ENCODE measurements at places on chromosomes 6 and 20. TPM values are rescaled to one million over a fixed set of nuclear protein-coding genes. Genes with fewer than 3 reads are reported as not detected.

- DNase-seq, result peak; percentile 55
- no peaks in the 10 kb centered on the region for H3K27me3 ChIP-seq
- no peak overlapping the region for H3K4me3 ChIP-seq
- H3K36me3 ChIP-seq, result no peaks in the 10 kb centered on the region
- H3K4me1 ChIP-seq, result peaks cover 8% of the 10 kb centered on the region
- no peak overlapping the region for H3K27ac ChIP-seq
These were observed 94.1 kb downstream of the CDH22 start for GRCh38 chr20:46213946-46214823.

DNA sequence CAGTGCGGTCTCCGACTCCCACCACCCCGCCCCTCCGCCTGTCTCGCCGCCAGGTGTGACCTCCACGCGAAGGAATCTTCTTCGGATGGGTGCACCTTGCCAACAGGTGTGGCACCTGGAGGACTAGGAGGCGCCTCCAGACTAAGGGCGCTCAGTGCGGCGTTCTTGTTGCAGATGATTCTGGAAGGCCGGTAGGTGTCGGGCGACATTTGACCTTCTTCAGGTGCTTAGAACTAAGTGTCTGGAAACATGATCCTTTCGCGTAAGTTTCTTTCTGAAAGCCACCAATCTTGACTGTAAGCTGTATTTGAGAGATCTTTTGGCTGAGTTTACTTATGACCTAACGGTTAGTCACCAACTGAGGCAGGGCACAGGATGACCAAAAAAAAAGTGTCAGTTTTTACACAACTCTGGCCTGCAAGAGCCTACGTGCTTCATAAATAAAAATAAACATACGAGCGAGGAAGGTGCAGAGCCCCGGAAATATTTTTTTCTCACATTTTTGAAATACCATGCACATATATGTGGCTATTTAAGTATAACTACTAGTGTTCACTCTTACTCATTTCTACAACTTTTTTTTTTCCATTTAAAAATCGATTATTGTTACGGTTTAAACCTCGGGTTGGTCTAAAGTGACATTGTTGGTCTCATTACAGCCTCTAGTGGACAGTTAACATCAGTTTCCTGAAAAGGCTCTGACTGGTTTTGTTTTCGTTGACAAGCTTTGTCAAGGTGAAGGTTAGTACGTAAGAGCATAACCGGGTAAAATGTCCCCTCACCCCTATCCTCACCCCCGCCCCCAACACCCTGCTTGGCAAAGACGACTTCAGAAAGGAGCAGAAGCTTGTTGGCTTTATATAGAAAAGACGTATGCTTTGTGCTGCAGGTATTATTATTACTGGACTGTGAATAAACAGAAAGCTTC, 1.6 kb upstream of the ATXN1 start:
- no peaks in the 10 kb centered on the region for H3K36me3 ChIP-seq
- H3K27me3 ChIP-seq, result no peaks in the 10 kb centered on the region
- peak overlapping the region; percentile 85 for H3K27ac ChIP-seq
- H3K4me3 ChIP-seq, result peak overlapping the region; percentile 87

DNA sequence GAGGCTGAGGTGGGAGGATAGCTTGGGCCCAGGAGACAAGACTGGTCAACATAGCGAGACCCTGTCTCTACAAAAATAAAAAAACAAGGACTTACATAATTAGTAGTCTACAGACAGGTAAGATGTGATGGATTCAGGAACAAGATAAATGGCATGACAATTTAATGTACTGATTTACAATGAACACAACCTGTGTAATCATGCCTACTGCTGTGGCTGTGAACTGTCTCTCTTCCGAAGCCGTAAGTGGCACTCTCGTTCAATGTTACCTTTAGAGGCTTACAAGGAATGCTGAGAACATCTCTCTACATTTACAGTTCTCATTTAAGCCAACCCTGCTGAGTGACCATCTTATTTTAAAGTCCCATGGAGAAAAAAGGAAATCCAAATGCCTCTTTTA, 134.8 kb upstream of the PRDM1 start:
- DNase-seq, result no peak
- H3K27me3 ChIP-seq, result no peaks in the 10 kb centered on the region
- no peaks in the 10 kb centered on the region for H3K36me3 ChIP-seq
- no peak overlapping the region for H3K27ac ChIP-seq

DNA sequence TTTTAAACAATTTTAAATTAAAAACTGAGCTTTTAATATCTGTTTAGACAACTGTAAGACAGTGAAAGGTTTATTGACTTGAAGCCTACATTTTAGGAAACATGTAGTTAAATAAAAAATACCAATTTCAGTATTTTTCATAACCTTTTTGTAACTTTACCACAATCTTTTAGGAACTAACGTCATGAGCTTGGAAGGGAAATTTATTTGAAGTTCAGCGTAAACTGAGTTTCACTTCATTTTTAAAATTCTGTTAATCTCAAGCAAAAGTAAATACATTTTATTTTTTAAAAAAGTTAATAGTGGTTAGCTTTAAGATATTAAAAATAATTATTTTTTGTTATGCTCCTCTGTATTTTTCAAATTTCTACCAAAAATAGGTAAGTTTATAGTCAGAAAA, 5.5 kb downstream of the CST7 start:
- no peaks in the 10 kb centered on the region for H3K36me3 ChIP-seq
- no peak for DNase-seq
- H3K27me3 ChIP-seq, result no peaks in the 10 kb centered on the region
- H3K27ac ChIP-seq, result no peak overlapping the region

DNA sequence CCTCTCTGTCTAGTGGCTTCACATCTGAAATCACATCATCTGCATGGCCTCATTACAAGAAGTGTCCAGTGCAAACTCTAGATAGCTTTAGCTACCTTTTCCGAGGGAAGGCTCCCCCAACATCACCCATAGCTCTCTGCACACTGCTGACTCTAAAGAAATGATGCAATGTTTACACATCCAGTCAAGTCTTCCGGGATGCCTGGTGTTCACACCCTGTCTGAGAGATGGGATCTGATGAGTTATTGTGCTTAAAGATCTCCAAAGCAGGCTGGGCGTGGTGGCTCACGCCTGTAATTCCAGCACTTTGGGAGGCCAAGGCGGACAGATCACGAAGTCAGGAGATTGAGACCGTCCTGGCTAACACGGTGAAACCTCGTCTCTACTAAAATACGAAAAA, 404.6 kb upstream of the IRAK1BP1 start:
- no peaks in the 10 kb centered on the region for H3K36me3 ChIP-seq
- H3K4me3 ChIP-seq, result no peak overlapping the region
- H3K27ac ChIP-seq, result no peak overlapping the region
- no peaks in the 10 kb centered on the region for H3K27me3 ChIP-seq
- DNase-seq, result no peak
- no peaks in the 10 kb centered on the region for H3K4me1 ChIP-seq

- no peak overlapping the region for H3K4me3 ChIP-seq
- H3K27ac ChIP-seq, result no peak overlapping the region
These were observed 52.1 kb upstream of the VSTM2L start for GRCh38 chr20:37850724-37851355.

DNA sequence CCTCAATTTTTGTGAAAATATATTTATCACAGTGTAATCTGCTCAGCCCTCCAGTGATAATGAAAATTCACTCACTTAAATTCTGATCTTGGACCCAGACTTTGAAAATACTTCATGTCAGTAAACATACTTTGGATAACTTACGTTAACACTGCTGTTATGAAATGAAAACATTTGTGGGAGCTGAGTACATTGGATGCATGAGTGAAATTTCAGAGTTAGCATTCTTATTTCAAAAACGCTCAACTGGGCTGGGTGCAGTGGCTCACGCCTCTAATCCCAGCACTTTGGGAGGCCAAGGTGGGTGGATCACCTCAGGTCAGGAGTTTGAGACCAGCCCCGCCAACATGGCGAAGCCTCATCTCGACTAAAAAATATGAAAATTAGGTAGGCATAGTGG, 196.4 kb downstream of the UTRN start:
- H3K36me3 ChIP-seq, result no peaks in the 10 kb centered on the region
- peak overlapping the region; percentile 31 for H3K27ac ChIP-seq
- no peak for DNase-seq
- no peak overlapping the region for H3K4me3 ChIP-seq

DNA sequence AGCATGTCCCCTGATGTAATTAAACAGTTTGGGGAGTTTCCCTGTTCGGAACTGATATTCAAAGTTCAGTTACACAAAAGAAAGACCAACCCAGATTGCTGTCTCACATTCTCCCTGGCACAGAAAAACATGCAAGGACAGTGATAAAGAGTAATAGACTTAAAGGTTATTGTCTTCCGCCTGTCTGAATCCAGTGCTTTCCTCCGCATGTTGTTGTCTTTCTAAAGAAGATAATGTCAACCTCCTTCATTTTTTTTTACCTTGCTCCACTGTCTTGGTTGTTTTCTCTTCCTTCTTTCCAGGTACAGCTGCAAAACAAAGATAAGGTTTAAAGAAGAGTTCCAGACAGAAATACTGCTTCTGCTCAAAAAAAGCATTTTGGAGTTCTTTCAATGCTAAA, 284.5 kb downstream of the TRDN start:
- no peaks in the 10 kb centered on the region for H3K4me1 ChIP-seq
- no peak overlapping the region for H3K27ac ChIP-seq
- DNase-seq, result no peak
- no peaks in the 10 kb centered on the region for H3K36me3 ChIP-seq

- H3K27me3 ChIP-seq, result no peaks in the 10 kb centered on the region
- DNase-seq, result no peak
- H3K36me3 ChIP-seq, result no peaks in the 10 kb centered on the region
- no peak overlapping the region for H3K4me3 ChIP-seq
- H3K4me1 ChIP-seq, result no peaks in the 10 kb centered on the region
These were observed 18.0 kb downstream of the KHDC1L start for GRCh38 chr6:73207221-73207837.

GRCh38 chr6:21800948-21801438, 207.4 kb downstream of the SOX4 start:
- H3K27me3 ChIP-seq, result no peaks in the 10 kb centered on the region
- no peak for DNase-seq
- no peaks in the 10 kb centered on the region for H3K4me1 ChIP-seq
- H3K27ac ChIP-seq, result no peak overlapping the region

DNA sequence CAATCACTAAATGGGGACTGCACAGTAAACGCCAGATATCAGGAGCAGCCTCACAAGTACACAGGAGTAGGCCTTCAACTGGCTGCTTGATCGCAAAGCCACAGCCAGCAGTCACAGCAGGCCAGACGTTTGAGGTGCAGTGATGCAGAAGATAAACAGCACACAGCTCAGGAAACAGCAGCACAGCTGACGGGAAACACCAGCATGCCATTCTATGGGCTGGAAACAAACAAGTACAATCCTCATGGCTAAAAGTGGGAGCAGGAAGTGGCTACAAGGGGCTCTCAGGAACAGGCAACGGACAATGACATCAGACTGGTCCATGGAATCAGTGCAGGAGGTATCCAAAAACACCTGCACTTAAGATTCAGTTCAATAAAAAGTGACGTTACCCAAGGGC, 111.0 kb downstream of the DTNBP1 start:
- H3K27ac ChIP-seq, result no peak overlapping the region
- no peaks in the 10 kb centered on the region for H3K27me3 ChIP-seq
- no peaks in the 10 kb centered on the region for H3K36me3 ChIP-seq
- DNase-seq, result no peak

DNA sequence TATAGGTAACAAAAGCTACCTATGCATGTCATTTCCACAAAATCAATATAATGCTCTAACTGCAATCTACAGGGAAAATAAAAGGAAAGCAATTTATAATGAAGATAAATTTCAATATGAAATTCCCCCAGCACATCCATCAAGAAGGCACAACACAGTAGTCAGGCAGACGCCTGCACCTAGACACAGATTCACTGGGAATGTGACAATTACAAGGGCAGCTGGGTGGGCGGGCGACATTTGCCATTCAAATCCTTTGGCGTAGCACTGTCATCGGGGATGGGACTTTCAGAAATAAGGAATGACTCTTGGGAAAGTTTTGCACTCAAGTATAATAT, 60.4 kb downstream of the SULF2 start:
- no peaks in the 10 kb centered on the region for H3K27me3 ChIP-seq
- no peak for DNase-seq
- H3K27ac ChIP-seq, result no peak overlapping the region
- no peaks in the 10 kb centered on the region for H3K4me1 ChIP-seq
- no peak overlapping the region for H3K4me3 ChIP-seq

GRCh38 chr20:22449188-22449973, 135.0 kb downstream of the FOXA2 start:
- no peaks in the 10 kb centered on the region for H3K36me3 ChIP-seq
- H3K27me3 ChIP-seq, result no peaks in the 10 kb centered on the region
- no peak overlapping the region for H3K4me3 ChIP-seq
- no peak for DNase-seq
- no peak overlapping the region for H3K27ac ChIP-seq
- no peaks in the 10 kb centered on the region for H3K4me1 ChIP-seq

DNA sequence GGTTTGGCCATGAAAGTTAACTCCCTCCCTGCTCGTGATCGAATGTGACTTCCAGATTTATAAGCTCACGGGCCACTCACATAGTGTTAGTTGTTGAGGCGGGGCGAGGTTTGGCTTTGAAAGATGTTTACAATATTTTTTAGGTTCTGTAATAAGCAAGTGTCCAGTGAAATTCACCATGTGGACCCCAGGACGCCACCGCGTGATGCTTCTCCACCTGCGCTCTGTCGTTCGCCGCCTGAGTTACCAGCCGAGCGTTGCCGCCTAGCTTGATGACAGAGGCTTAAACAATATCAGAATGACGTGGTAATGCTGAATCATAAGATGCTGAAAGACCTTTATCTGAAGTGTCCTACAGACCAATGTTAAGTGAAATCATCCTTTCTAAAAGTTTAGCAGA, 241.0 kb downstream of the MYLK4 start:
- no peak overlapping the region for H3K4me3 ChIP-seq
- H3K36me3 ChIP-seq, result no peaks in the 10 kb centered on the region

DNA sequence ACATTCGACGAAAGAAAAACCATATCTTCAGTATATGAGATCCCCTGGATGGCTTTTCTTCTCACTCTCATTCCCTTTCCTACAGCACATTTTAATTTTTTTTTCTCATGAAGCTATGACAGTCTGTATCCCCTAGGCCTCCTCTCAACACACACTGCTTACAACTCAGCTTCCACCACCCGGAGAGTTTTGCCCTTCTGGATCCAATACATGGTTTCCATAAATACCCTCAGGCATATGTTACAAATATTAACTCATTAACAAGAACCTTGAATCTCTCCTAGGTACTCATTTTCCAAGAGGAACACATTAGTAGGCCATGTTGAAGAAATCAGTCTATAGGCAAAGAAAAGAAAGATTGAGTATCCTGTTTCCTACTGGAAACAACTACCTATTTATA, 44.0 kb downstream of the PAK5 start:
- no peaks in the 10 kb centered on the region for H3K27me3 ChIP-seq
- H3K27ac ChIP-seq, result no peak overlapping the region
- no peaks in the 10 kb centered on the region for H3K36me3 ChIP-seq
- no peak for DNase-seq
- no peak overlapping the region for H3K4me3 ChIP-seq

The NHLRC1 gene
- total RNA-seq, result 3.1 TPM

The DDX43 gene
- 26.0 TPM for total RNA-seq

The TREM2 gene
- 0.63 TPM for total RNA-seq

The IL20RA gene
- total RNA-seq, result 16.6 TPM

The AIF1 gene
- 2.9 TPM for total RNA-seq

The LAMA4 gene
- total RNA-seq, result 61.0 TPM

The SLC9A8 gene
- 33.0 TPM for total RNA-seq

The SLC22A7 gene
- not detected for total RNA-seq

Measured in testis (tissue), 5 donors.